ENCODE measurements at places on chromosomes 7 and 10.

- no peak for DNase-seq
Observed at GRCh38 chr7:103972779-103973434, 16.6 kb downstream of the RELN start.

- no peak for DNase-seq
Observed at GRCh38 chr7:134071355-134072331, 55.5 kb upstream of the LRGUK start.

DNA sequence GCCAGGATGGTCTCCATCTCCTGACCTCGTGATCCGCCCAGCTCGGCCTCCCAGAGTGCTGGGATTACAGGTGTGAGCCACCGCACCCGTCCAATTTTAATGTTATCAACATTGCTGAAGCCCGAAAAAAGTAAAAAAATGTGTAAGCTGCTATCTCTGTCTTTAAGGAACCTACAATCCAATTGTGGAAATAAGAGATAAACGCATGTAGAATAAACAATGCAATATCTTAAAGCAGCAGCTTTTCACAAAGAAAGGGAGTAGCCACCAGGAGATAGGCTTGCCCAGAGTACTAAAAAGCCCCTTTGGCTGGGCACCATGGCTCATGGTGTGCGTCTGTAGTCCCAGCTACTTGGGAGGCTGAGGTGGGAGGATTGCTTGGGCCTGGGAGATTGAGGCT lies 282.9 kb upstream of the LYZL1 start:
- no peak for DNase-seq

- DNase-seq, result no peak
Observed at GRCh38 chr10:12042409-12042796, 206 bp downstream of the UPF2 start.

- DNase-seq, result no peak
Observed at GRCh38 chr7:12809476-12809875, 122.0 kb downstream of the ARL4A start.

GRCh38 chr10:119138346-119139306 lies 26.9 kb downstream of the SFXN4 start:
- no peak for DNase-seq

DNA sequence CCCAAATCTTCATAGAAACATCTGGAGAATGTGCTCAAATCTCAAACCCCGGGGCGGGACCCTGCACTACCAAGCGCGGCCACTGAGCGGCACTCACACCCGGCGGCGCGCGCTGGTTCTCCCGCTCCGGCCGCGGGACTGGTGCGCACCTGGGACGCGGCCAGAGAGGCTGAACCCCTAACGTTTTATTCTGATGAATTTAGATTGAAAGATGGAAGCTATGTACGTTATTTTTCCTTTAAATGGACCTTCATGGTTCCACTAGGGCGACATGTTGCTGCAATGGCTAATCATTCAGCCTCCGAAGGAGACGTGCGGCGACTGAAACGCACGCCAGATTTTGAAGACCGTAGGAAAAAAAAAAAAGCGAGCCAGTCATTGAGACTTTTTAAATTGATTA lies 107.0 kb upstream of the INSIG1 start:
- no peak for DNase-seq

DNA sequence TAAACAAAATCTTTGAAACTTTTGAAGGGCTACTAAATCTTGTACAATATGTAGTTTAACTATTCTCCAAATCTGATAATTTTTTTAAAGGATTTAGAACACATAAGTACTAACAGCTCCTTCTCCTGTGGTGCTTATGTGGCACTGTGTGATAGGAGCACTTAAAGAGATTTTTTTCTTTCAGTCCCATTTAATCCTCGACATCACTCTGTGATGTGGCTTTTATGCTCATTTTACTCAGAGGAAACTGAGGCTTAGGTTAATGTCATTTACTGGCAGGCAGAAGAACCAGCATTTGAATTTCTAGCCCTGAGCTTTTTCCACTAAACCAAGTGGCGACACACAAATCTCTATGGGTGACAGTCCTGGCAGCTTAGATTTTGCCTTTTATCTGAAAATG lies 92.4 kb downstream of the SAMD9 start:
- DNase-seq, result no peak

DNA sequence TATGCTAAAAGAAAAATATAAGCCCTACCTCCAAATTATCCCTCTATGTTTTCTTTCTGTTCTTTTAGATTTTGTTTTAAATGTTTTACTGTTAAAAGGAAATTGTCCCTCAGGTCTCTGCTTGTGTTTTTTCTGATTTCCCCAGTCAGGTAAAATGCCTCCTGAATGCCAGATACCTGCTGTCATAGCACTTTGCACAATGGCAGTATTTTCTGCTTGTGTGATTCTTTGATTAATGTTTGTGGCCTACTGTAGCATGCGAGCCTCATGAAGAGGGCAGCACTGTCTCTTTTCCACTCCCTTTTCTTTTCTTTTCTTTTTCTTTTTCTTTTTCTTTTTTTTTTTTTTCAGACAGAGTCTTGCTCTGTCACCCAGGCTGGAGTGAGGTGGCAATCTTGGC lies 71.2 kb downstream of the TEX36 start:
- DNase-seq, result no peak

DNA sequence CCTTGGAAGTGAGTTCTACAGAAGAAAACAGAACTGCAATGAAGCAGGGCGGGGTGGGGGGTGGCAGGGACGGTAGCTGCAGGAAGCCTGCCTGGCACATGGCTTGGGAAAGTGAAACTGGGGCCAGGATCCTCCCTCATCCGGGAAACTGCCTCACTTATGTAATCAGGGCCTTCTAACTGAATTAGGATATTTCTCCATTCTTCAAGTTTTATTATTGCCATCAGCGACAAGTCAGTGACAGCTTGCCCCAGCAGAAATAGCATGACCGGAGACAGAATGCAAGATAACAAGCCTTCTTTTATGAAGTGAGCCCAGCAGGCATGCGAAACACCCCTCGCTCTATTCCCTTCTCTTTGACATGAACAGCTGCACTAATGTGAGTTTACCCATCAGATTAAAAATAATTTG lies 77.5 kb upstream of the CACUL1 start:
- no peak for DNase-seq

DNA sequence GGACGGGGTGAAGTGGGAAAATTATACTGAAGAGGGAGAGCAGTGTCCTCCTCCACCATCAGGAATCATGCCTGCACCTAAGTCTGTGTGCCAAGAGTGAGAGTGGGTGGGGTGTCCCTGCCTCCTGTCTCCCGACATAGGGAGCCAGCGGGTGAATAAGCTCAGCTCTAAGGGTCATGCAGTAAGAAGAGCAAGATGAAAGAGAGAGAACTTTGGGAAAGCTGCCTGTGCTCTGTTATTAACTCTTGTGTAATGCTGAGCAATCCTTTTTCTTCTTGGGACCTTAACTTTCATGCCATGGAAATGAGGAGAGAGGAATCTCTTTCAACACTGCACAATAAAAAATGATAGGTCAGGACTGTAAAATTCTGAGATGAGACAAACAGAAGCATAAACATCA lies 7.9 kb upstream of the TCAF1 start:
- no peak for DNase-seq

DNA sequence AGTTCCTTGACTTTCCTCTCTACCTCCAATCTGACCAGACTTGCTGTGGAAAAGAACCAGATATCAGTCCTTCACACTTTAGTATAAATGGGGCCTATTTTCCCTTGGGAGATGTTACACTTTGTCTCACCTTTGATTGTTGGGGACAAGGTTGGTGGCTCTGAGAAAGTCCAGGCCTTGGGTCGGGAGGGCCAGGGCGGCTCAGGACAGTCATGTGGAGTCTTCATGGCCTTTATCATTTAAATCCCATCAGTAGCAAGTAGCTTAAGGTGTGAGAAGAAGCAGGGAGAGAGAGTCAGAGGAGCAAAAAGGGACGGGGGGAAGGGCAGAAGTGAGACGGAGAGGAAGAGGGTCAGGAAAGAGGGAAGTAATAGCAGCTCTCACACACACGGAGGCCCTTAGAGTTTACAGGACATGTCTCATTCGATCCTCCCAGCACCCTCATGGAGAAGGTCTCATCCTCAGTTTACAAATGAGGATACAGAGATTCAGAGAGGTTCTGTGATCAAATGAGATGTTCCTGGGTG lies 40.5 kb downstream of the TBATA start:
- no peak for DNase-seq

DNA sequence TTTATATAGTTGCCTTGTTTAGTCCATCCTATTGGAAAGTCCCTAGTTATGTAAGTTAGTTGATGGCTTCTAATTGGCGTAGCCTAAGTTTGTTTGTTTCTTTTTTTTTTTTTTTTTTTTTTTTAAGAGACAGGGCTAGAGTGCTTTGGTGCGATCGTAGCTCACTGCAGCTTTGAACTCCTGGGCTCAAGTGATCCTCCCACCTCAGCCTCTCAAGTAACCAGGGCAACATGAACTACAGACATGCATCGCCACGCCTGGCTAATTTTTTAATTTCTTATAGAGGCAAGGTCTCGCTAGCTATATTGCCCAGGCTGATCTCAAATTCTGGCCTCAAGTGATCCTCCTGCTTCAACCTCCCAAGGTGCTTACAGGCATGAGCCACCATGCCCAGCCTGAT lies 7.1 kb downstream of the CSGALNACT2 start:
- DNase-seq, result no peak

DNA sequence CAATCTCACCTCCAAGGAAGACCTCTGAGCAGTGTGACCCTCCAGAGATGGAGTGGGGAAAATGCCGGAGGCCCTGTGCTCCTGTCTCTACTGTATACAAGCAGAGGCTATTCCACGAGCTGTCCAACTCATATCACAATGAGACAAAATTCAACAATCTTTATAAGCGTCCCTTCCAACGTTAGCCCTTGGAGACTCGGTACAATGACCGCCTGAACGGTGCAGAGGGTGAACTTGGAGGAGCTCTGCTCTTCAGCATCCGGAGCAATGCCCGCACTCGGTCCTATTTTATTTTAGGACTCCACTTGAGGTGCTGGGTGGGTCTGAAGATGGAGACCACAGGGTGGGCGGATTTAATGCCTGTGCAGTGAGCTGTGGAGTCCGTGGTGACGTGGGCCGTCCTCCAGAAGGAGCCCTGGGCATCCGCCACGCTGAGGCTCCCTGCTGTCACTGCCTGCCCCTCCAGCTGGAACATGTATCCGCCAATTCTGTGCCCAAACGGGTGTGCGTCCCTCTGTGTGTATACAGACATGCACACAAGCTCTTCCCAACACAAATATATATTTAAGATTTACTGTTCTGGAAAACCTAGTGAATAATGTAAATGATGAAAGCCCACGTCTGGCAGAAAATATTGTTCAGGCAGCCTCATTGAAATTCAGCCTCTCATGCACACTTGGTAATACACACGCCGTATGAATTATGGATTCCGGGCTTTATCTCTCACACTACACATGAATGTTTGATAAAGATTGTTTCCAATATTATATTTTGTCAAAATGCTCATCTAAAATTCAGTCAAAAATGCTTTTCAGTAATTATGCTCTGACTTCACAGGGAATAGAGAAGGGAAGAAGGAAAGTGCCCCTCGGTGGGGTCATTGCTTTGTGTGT lies 239.9 kb upstream of the ZMIZ1 start:
- DNase-seq, result no peak

GRCh38 chr10:109306698-109307097 lies 616.6 kb downstream of the XPNPEP1 start:
- no peak for DNase-seq

DNA sequence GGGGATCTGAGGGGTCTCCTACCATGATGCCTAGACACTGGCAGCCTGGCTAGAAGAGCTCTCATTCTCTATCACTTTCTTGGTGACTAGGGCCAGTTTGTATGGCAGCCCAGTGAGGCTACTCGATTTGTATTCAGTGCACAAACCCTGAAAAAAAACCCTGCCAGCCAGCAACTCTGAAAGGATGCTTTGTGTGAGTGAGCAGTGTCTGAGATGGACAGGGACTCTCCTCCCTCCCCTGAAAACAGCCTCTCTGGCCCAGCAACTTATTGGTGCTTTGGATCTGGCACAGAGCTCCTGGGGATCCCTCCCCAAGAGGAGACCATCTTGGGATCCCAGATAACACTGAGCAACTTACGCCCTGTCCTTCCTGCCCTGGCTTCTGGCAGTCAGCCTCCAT lies 10.8 kb upstream of the LRRC4 start:
- no peak for DNase-seq

GRCh38 chr7:141123522-141123921 lies 49.7 kb downstream of the TMEM178B start:
- DNase-seq, result no peak

DNA sequence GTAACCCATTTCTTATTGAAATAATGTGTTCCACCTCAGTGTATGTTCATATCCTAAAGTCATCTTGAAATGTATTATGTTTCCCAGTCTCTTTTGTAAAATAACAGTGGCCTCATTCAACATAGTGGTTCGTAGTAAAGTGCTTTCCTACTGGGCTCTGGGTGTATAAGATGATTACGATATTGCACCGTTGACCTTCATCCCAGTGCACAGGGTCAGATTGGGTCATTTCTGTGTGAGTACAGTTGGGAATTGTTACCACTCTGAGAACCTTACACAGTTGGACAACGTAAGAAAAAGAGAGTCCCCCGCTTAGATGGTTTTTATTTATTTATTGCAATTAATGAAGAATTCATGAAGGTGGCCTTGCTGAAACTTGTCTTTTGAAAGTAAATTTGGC lies 135.6 kb downstream of the CHN2 start:
- no peak for DNase-seq

GRCh38 chr10:132521041-132521465 lies 16.5 kb upstream of the INPP5A start:
- DNase-seq, result no peak

GRCh38 chr10:22414146-22414545 lies 68.8 kb downstream of the SPAG6 start:
- no peak for DNase-seq

- no peak for DNase-seq
Observed at GRCh38 chr10:118823256-118823907, 68.6 kb upstream of the CACUL1 start.

GRCh38 chr10:132265890-132266496 lies 41.8 kb downstream of the STK32C start:
- no peak for DNase-seq

GRCh38 chr7:151025924-151026671 lies 1.8 kb upstream of the ATG9B start:
- DNase-seq, result no peak

GRCh38 chr7:132882714-132883428 lies 199.0 kb downstream of the CHCHD3 start:
- no peak for DNase-seq

GRCh38 chr7:134896073-134896472 lies 90.2 kb upstream of the AGBL3 start:
- DNase-seq, result no peak

GRCh38 chr7:27423290-27423689 lies 180.7 kb downstream of the EVX1 start:
- DNase-seq, result no peak

GRCh38 chr7:142485617-142486226 lies 227.9 kb upstream of the PRSS58 start:
- no peak for DNase-seq

- DNase-seq, result no peak
Observed at GRCh38 chr10:130370721-130371120, 234.5 kb downstream of the GLRX3 start.

GRCh38 chr7:93902777-93903423 lies 3.5 kb upstream of the GNGT1 start:
- DNase-seq, result peak; percentile 4

DNA sequence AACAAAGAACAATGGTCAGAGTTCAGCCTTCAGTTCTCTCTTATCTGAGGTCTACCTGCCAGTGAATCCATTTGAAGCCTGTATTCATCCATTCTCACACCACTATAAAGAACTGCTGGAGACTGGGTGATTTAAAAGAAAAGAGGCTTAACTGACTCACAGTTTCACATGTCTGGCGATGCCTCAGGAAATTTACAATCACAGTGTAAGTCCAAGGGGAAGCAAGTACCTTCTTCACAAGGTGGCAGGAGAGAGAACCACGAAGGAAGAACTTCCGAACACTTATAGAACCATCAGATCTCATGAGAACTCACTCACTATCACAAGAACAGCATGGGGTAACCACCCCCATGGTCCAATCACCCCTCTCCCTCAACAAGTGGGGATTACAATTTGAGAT lies 33.0 kb upstream of the SLC25A13 start:
- DNase-seq, result no peak
